ENCODE measurements at places on chromosomes 1 and 21. TPM values are rescaled to one million over a fixed set of nuclear protein-coding genes. Genes with fewer than 3 reads are reported as not detected.

The FALEC gene
- total RNA-seq, result not detected

The TMEM222 gene
- total RNA-seq, result 34.6 TPM

The DDI2 gene
- 14.4 TPM for total RNA-seq

The IGFN1 gene
- total RNA-seq, result not detected

The GBP7 gene
- not detected for total RNA-seq

The KDM1A gene
- 122 TPM for total RNA-seq

The TNFSF4 gene
- 0.75 TPM for total RNA-seq

The CAPN8 gene
- total RNA-seq, result 1.1 TPM

The PYHIN1 gene
- 0.11 TPM for total RNA-seq

The SHISAL2A gene
- total RNA-seq, result not detected

The ANKRD34A gene
- 1.0 TPM for total RNA-seq

The PITHD1 gene
- total RNA-seq, result 47.0 TPM

The KCNK2 gene
- total RNA-seq, result 0.31 TPM

The OR6K3 gene
- not detected for total RNA-seq

The SLC22A15 gene
- 7.1 TPM for total RNA-seq

The SIM2 gene
- total RNA-seq, result not detected

The ALX3 gene
- total RNA-seq, result not detected

The GPR161 gene
- 23.6 TPM for total RNA-seq

The IFI44L gene
- 31.8 TPM for total RNA-seq

The TMIGD3 gene
- not detected for total RNA-seq

The PTGFRN gene
- total RNA-seq, result 171 TPM

The BEND5 gene
- not detected for total RNA-seq

The SEC16B gene
- total RNA-seq, result 0.35 TPM

The PCP4 gene
- not detected for total RNA-seq

The URB1 gene
- 27.1 TPM for total RNA-seq

The CAMK2N1 gene
- total RNA-seq, result 57.3 TPM

The G0S2 gene
- total RNA-seq, result 19.7 TPM

The DHX9 gene
- 172 TPM for total RNA-seq

The CSF3R gene
- not detected for total RNA-seq

The CFHR2 gene
- total RNA-seq, result not detected

The MANEAL gene
- 0.39 TPM for total RNA-seq

The TESK2 gene
- total RNA-seq, result 2.0 TPM

The PTPN14 gene
- total RNA-seq, result 48.2 TPM

The FAAH gene
- 9.8 TPM for total RNA-seq

The DNAJC28 gene
- 1.2 TPM for total RNA-seq

The FMO3 gene
- total RNA-seq, result not detected

The SH2D2A gene
- 12.1 TPM for total RNA-seq

All from foreskin keratinocyte (primary cell).